ENCODE measurements at places on chromosomes 7 and 10.

GRCh38 chr10:13593535-13593934 is 6.8 kb downstream of the PRPF18 start:
- no peak for DNase-seq

- peak; percentile 5 for DNase-seq
These were observed 55.6 kb upstream of the PNLIP start for GRCh38 chr10:116490028-116490662.

DNA sequence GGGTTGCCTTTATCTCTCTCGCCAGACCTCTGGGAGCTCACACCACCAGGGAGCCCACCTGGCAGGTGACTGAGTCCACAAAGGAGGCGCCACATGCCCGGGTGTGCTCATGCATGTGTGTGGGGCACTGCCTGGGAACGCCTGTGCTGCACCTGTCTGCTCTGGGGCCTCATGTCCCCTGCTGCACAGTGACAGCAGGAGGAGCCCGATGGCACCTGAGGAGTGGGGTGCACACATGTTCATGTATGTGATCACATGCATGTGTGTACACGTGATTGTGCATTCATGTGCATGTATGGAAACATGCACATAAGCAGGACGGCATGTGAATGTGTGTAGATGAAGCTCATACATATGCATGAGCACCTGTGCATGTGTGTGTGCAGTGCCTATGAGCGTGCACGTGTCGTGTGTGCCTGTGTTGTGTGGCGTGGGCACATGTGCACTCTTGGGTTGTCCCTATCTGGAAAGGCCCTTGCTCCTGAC is 22.0 kb downstream of the YKT6 start:
- no peak for DNase-seq

DNA sequence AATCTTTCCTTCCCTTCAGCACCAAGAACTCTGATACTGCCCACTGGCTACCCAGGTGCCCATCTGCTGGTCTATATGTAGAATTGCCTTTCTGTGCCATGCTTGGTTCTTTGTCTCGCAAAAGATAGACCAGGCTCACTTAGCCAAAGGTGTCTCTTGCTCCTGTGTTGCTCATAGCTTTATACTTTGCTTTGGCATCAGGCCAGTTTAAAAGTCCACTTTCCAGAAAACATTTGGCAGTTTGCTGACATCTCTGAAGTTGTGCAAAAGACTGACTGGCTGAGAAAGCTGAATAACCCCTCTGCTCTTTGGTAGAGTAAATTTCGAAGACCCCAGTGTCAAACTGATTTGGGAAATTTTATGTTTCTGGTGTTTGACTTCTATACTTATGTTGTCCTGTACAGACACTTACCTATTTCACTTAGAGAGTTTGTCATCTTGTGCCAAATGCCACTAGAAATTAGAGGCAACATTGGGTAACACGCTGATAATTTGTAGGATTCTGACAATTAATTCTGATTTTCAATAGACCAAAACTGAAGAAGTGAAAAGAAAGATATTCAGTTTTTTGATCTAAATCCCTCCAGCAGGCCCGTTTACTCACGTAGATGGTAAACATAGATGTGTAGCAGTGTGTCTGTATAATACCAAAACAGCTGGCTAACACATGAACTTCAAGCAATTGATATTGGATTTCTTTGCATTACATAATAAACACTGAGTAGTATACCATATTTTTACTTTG is 91.1 kb downstream of the CPED1 start:
- peak; percentile 32 for DNase-seq

GRCh38 chr10:20623546-20623945 is 273.6 kb downstream of the NEBL start:
- DNase-seq: no peak

DNA sequence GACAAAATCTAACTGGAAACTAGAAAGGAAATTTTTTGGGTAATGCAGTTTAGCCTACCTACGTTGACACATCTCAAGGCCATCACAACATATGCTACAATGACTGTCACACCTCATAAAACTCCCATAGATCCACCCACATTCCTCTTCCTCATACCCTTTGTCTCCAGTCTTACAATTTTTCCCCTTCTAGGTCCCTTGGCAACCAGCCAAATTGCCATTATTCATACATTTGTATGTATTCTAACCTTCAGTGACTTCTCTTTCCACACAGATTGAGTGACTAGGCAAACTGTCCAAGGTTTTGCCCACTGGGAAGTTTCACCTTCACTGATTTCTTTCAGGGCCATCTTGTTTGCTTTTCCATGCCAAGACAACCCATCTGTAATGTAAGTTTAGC is 100.5 kb upstream of the TPK1 start:
- no peak for DNase-seq

DNA sequence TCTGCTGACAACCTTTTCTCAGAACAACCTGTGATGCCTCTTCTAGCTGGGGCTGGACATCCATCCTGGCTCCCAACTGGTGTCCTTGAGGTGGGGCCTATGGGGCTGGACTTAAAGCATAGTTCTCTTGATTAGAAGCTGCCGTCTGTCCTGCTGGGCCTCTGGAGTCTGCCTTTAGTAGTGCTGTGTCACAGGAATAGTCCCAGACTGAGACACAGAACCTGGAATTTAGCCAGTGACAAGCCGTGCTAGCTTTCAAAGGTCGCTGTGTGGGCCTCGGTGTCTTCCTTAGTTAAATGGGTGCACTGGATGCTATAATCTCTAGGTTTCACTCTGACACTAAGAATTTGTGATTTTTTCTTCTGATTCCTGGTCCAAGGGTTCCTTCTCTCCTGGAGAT is 41.2 kb downstream of the GPR141 start:
- no peak for DNase-seq

DNA sequence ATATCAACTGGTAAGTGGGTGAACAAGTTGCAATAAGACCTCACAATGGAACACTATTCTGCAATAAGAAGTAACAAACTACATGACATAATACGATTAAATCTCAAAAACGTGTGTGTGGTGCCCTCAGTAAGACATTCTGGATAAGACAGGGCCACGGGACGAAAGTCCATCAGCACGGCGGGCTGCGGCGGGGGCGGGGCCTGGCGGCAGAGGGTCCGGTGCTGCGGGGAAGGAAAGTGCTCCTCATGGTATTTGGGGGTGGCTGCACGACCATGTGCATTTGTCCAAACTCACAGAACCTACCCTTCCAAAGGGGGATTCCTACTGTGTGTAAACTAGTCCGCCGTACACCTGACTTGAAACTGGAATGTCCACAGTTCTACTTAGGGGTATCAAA is 341.8 kb downstream of the TCERG1L start:
- DNase-seq: no peak

- DNase-seq: peak; percentile 20
These were observed 3.5 kb downstream of the UNCX start for GRCh38 chr7:1236132-1236661.

DNA sequence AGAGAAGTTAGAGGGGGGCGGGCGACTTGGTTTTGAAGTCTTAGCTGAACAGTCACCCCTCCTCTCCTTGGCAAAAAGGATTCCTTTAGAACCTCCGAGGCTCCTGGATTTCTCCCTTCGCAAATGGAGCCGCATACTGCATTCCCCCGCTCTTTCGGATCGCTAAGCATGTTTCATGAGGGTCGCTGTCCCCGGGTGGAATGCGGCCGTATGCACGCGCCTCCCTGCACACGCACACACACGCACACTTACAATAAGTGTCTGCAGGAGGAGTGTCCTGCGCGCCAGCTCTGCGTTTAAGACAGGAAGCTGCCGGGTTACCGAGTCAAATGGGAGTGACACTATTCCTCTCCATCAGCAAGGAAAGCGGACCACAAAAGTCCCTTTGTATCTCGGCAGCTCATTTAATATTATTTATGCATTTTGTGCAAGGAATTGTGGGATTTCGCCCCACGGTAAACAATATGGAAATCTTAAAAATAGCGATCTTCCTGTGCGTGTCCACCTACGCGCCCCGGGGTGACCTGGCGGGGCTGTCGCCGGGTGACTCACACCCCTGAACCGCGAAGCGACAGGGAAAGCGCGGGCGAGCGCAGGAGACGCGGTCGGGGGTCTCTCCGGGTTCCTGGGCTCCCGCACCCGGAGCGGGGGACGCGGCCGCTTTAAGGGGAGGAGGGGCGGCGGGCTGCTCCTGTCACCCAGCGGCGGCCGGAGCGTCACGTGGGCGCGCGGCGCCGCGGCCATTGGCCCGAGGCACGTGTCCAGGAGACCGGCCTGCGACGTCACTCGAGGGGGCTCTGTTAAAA is 988 bp upstream of the EN2 start:
- DNase-seq: no peak

- DNase-seq: peak; percentile 32
These were observed 210.4 kb downstream of the SKIDA1 start for GRCh38 chr10:21314906-21315644.

DNA sequence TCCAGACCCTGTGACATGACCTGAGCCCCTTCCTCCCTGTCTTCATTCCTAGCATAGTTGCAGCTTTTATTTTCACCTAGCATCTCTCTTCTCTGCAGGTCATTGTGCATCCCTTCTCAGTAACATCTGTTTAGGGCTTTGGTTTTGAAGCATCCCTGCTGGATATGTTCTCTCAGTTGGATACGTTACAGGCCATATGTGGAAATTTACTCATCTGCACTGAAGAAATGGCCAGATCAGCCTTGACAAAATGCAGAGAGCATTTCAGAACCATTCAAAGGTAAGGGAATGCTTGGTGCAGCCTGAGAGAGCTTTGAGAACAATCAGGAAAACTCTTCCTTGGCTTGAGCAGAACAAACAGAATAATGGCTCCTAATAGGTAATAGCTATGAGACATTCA is 647.0 kb downstream of the KCNMA1 start:
- DNase-seq: no peak

DNA sequence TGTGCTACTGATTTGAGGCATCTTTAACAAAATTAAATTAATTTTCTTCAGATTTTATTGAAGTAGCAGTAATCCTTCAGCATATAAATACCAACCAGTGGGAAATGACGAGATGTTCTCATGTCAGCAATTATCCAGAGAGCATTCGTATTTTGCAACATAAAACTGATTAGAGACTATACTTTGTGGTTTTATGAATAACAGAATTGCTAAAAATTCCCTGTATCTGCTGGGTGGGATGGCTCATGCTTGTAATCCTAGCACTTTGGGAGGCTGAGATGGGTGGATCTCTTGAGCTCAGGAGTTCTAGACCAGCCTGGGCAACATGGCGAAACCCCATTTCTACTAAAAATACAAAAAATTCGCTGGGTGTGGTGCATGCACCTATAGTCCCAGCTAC is 56.9 kb downstream of the ATAD1 start:
- DNase-seq: no peak

GRCh38 chr10:68184546-68184945 is 47.4 kb downstream of the ATOH7 start:
- DNase-seq: no peak

GRCh38 chr10:130222381-130222780 is 86.2 kb downstream of the GLRX3 start:
- DNase-seq: no peak

GRCh38 chr7:158244430-158244829 is 343.2 kb downstream of the PTPRN2 start:
- no peak for DNase-seq

DNA sequence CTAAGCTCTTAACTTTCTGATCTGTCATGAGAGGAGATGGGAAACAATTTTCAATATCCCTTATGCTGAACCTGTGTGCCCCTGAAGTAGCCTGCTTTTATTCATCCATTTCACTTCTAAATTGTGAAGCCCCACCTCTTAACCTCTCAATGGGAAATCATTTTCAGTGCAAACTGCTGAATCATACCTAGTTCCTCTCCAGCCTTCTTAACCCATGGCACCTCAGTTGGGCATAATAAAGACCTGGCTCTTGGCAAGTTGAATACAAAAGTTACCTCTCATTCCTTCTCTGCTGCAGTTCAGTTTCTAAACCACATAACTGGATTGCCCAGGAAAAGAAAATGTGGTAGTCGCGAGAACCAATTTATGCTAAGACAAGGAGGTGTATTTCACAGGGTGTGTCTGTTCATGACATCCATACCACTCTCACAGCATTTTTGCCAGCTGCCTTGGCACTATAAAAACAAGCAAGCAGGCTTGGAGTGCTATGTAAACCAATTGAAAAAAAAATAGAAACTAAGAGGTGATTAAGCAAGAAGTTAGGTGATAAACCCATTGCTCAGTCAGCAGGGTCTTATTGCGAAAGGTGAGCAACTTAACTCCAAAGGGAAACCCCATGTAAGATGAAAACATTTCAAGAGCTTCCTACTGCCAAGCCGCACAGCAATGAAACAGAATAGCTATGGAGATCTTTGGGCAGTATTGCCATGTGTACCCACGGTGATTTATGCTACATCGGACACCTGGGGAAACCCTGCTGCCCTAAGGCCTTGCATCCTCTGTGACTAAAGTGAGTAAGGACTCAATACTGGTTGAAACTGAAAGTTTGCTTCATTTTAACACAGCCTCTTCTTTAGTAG is 57.0 kb upstream of the DKK1 start:
- no peak for DNase-seq

GRCh38 chr10:79053481-79054202 is 15.1 kb upstream of the ZMIZ1 start:
- no peak for DNase-seq

- no peak for DNase-seq
These were observed 293.0 kb upstream of the POT1 start for GRCh38 chr7:125222596-125222995.

DNA sequence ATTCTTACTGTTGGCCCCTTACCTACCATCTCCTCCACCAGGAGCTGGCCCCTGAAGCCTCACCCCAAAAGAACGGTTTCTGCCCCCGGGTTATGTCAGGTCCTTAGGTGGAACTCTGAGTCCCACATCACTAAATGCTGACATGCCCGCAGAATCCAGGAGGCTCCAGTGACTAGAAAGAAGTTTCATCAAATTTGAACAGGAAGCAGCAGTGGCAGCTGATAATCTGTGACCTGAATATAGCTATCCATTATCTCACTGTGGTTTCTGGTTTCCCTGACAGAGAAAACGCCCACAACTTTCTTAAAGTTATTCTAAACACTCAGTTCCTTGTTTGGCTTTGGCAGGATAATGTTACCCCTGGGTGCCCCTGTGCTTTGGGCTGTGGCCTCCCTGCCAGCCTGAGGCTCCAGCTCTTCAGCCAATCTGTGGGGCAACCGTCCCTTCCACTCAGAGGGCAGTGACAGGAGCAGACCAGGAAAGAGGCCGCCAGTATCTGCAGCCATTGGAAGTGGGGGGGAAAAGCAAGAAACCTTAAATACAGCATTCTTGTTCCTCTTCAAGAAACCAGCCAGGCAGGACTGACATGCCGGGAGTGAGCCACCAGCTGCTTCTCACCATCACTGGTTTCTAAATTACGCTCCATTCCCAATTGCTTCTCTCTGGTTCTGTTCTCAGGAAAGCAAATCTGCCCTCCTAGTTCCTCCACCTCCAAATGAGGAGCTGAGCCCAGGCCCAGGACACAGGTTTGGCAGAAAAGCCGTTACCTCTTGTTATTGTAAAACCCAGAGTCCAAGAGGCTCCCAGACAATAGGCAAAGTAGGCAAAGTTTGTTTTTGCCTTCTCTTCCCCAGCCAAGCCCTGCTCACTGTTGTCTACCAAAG is 41.2 kb upstream of the VCL start:
- DNase-seq: no peak

DNA sequence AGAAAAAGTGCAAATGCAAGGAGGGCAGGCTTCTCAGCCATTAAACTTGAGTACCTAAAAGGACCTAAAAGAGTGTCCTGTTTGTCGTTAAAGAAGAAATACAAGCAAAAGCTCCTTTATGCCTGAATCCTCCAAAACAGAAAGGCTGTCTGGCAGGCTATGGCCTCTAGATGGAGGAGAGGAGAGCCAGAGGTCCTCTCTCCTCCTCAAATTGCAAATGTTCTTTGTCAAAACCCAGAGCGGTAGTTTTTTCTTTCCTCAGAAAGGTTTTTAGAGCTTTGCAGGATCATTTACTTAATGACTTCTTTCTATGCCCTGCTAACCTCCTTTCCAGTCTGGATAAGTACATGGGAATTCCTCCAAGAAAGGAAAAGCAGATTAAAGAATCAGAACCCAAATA is 1.9 kb upstream of the SORCS1 start:
- no peak for DNase-seq

GRCh38 chr7:7223250-7223649 is 40.9 kb downstream of the C1GALT1 start:
- no peak for DNase-seq

Measured in HepG2 (cell line).